ENCODE measurements at places on chromosomes 6 and 20.

DNA sequence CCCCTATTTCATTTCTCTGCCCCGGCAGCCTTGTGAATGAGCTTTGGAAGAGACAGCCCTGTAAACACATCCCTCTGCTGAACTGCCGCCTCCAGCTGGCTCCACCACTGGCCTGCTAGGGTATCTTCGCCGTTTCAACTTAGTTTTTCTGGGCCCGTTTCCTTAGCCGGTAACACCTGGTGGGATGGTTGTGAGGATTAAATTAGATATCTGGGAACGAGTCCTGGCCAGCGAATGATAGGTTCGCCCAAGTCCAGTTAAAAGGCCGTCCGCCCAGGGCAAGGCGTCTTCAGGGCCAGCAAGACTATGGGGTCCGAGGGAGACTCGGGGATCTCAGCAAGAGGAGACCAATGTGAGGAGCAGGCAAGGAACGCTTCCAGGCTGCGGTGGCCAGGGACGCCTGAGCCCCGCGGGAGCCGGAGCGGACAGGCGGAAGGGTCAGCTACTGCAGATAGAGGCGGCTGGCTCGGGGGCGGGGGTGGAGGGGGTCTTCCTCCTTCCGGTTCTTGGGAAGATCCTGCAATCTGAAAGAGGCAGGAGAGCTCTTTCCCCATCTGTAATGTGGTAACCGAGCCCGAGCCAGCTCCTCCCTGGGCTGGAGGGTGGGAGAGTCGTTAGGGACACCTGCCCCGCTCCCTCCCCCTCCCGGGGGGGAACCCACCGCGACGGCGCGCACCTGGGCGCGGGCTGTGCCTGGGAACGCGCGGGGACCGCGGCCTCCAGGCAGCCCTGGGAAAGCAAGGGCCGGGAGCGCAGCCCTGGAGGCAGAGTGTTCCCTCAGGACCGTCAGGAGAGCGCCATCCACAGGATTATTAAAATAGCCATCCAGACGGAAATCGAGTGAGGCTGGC is 4.5 kb upstream of the PTCRA start:
- DNase-seq, result no peak

- DNase-seq, result no peak
These were observed 271.6 kb downstream of the DHX35 start for GRCh38 chr20:39233755-39234154.

DNA sequence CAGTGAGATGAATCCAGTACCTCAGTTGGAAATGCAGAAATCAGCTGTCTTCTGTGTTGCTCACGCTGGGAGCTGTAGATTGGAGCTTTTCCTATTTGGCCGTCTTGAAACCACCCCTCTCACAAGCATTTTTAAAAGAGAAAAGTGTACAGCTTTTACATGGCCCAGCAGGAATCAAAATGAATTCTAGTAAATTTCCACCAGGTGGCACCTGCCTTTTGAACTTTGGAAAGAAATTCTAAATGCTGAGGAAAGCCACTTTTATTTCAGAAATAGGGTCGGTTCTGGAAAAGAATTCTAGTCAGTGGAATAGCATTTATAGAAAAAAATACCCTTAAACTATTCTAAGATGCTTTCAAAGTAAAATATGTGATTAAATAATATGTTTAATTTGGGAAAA is 647.8 kb downstream of the CD109 start:
- no peak for DNase-seq

- no peak for DNase-seq
These were observed 22.4 kb downstream of the MRS2 start for GRCh38 chr6:24425091-24425490.

- no peak for DNase-seq
These were observed 54.2 kb downstream of the BCAS4 start for GRCh38 chr20:50848846-50849673.

GRCh38 chr20:25160897-25161296 is 34.6 kb upstream of the ENTPD6 start:
- DNase-seq, result no peak

DNA sequence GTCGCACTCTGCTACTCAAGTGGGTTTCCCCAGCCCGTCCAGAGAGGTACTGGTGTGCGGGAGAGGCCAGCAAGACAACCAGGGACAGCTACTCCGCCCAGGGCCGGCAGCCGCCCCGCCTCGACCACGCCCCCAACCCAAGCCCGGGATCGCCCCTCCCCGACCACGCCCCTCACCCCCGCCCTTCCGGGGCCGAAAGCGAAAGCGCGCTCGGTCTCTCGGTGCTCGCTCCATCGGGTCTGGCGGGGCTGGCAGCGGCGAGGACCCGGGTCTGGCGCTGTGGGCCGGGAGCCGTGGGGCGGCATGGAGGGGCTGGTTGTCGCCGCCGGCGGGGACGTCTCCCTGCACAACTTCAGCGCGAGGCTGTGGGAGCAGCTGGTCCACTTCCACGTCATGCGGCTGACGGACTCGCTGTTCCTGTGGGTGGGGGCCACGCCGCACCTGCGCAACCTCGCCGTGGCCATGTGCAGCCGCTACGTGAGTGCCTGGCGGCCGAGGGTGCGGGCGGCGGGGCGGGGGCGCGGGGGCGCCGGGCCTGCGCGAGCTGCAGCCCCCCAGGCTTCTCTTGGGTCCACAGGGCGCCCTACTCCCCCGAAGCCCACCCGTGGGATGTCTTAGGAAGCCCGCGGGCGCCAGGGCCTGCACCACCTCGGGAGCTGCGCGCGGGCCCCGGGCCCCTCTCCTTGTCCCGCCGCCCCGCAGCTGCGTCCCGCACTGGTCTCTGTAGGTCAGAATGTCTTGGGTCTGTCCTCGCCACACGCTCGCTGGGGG is at the start of gene PSMG4:
Gene PSMG4, plus strand, starts transcription at position 228 of the 771 bp plus-strand sequence. Its CDS starts 76 bp downstream, at position 304.
- DNase-seq, result peak; percentile 76

- peak; percentile 77 for DNase-seq
These were observed 3.4 kb upstream of the NSFL1C start for GRCh38 chr20:1469925-1470571.

DNA sequence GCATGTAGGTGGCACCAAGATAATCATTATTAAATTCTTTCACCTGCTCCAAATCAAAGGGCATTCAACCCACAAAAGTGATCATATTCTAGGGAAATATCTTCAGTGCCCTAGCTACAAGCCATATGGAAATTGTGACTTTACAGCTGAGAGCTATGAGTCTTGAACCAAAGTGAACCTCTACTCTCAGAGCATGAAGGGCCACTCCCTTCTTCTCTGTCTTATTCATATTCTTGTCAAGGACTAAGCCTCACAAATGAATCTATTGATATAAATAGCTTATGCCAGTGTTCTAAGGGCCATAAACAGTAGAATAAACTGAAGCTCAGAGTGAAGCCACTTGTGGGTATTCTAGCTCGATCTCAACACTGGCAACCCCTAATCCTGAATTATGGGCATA is 29.6 kb downstream of the SPINT4 start:
- DNase-seq, result no peak

GRCh38 chr6:150719099-150719766 is 119.5 kb downstream of the PLEKHG1 start:
- no peak for DNase-seq

- no peak for DNase-seq
These were observed 25.3 kb downstream of the MOCS1 start for GRCh38 chr6:39908838-39909583.

DNA sequence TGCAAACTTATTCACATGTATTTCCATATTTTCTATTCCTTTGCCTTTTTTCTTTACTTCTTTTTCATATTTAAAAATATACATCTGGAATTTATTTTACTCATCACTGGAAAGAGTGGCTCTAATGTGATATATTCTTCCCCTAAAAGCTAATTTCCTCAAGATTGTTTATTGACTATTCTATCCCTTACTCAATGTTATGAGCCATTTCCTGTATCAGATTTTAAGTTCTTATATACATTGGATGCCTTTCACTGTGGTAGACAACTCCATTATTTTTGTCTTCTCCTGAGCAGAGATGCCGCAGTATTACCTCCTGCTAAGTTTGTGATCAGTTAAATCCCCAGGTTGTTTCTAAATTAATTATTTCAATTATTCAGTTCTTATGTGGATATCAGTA is 418.4 kb upstream of the JAG1 start:
- no peak for DNase-seq

GRCh38 chr20:55472704-55473103 is 532.6 kb downstream of the CBLN4 start:
- DNase-seq, result no peak

DNA sequence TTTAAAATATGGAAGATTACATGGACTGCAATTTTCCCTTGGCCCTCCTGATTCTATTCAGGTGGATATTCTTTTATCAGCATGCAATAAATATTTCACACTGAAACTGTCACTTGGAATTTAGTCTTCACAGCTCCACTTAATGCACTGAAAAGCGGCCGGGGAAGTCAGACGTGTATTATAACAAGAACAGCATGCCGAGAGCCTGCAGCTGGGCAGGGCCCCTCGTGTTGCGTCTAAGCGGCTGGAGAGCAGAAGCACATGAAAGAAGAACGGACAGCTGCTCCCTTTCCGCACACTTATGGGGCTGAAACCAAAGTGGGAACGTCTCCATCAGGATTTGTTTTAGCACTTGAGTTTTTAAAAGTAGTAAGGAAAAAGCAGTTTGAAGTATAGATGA is 57.2 kb downstream of the LYRM4 start:
- no peak for DNase-seq

GRCh38 chr6:80158478-80158989 is 52.1 kb downstream of the BCKDHB start:
- DNase-seq, result no peak

GRCh38 chr6:48619771-48620170 is 508.8 kb upstream of the PTCHD4 start:
- no peak for DNase-seq

DNA sequence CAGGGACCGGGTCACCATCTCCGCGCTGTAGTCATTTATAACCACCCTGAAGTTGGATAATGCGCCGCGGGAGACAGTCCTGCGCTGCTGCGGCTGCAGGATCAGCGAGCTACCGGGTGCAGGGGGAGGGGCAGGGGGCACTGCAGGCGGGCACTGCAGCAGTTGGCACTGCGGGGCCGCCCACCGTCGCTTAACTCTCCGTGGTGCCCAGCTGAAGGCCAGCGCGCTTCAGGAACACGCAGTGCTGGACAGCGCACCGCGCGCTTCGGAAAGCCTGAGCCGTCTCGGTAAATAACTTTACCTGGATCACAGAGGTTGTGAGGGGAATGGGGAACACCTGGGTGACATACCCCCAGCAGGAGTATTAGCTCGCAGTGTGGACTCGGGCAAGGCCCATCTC is 12.4 kb upstream of the LRFN2 start:
- no peak for DNase-seq

- DNase-seq, result no peak
These were observed 89.2 kb downstream of the TRMT11 start for GRCh38 chr6:126075335-126076071.

DNA sequence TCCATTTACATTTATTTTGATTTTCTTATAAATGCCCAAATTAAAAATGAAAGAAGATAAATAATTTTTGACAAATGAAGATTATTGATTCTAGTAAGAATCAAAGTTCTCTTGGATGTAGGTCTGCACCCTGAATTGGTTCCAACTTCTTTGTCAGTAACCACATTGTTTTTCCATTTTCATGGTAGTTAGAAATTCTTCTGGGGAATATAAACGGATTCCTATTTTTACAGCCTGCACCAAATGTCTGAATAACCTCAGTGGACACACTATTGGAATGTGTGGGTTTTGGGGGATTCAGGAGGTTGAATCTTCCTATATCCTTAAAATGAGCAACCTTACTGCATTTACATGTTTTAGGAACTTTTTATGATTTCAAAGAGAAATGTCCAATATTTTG is 1085.3 kb upstream of the MAP3K7 start:
- no peak for DNase-seq

- no peak for DNase-seq
These were observed 3.6 kb downstream of the GZF1 start for GRCh38 chr20:23365390-23366165.

GRCh38 chr6:90914312-90914711 is 327.4 kb upstream of the MAP3K7 start:
- no peak for DNase-seq

- DNase-seq, result no peak
These were observed 13.2 kb upstream of the RNF8 start for GRCh38 chr6:37340639-37340943.

DNA sequence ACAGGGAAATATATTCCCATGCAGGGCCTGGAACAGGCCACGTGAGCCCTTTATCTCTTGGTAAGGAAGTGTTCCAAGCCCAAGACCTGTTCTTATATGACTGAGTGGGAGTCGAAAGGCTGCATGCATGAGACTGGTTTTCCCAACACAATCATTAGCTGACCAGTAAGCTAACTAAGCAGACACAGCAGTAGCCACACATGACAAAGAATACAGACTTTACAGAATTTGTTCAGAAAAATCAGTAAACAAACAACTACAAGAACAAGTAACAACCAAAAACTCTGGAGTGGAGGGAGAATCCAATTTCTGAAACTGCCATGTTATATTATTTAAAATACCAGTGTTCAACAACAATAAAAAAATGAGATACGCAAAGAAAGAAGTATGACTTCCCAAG is 16.7 kb downstream of the BPIFA1 start:
- DNase-seq, result no peak

DNA sequence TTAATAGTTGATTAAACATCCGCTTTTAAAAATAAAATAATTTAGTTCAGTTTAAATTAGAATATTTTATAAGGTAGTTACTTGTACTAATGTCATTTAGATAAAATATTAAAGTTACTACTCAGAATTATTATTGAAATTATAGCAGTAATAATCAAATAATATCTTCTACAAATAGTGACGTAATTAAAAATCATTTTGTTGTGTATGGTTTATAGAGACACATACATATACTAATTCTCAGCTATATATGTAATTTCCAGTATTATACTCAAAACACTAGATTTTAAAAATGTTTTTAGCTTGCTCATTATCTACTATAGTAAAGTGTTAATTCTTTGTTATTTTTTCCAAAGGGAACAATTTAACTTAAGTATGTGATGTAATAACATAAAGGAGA is 435.2 kb upstream of the MANEA start:
- no peak for DNase-seq

DNA sequence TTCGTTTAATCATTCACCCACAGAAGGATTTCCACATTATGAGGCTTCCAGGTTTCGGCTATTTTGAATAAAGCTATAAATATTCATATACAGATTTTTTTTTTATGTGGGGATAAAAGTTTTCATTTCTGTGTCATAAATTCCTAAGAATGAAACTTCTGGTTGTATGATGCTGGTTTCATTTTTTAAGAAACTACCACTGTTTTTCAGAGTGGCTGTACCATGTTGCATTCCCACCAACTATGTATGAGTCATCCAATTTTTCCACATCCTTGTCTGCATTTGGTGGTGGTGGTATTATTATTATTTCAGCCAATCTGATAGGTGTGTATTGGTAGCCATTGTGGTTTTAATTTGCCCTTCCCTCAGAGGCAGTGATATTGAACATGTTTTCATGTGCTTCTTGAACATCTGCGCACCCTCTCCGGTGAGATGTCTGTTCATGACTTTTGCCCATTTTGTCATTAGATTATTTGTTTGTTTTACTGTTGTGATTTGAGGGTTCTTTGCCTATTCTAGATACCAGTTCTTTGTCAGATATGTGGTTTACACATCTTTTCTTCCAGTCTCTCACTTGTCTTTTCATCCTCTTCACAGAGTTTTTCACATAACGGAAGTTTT is 75.5 kb downstream of the DOK5 start:
- DNase-seq, result no peak

- DNase-seq, result no peak
These were observed 8.9 kb upstream of the CDK5RAP1 start for GRCh38 chr20:33410081-33410742.

GRCh38 chr20:13046409-13046808 is 37.6 kb downstream of the SPTLC3 start:
- DNase-seq, result no peak

GRCh38 chr6:95601133-95601532 is 23.8 kb downstream of the MANEA start:
- DNase-seq, result no peak

- no peak for DNase-seq
These were observed 26.1 kb upstream of the ENPP1 start for GRCh38 chr6:131781687-131782086.
